ENCODE measurements at places on chromosomes 1 and 21.

DNA sequence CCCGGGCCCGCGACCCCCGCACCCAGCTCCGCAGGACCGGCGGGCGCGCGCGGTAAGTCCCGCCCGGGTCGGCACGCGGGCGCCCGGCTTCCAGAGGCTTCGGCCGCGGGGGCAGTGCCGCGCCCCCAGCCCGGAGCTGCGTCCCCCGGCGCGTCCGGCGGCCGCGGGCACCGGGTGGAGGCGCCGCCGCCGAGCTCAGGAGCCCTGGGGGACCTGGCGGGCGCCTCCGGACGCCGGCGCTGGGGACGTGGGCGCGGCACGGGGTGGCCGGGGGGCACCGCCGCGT, 227 bp downstream of the NBL1 start:
- DNase-seq, result no peak

DNA sequence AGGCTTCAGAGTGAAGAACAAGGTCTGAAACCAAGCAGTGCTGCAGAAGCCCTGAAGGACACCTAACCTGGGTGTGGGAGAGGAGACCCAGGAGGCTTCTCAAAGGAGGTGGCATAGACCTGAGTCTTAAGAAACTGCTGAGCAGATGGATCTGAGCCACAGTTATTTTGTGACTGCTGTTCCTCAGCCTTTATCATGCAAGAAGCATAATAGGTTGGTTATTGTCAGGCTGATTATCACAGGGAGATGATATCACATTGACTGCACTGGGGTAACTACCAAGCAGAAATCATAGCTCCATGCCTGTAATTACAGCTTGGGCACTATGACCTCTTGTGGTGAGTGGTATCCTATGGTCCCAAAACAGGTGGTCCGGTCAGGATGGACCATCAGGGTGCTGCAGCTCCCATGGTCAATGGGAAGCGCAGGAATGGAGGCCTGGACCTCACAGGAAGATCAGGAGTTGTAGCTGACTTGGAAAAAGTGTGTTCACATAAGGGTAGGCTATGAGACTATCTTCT, 11.5 kb upstream of the ATP2B4 start:
- DNase-seq, result no peak

DNA sequence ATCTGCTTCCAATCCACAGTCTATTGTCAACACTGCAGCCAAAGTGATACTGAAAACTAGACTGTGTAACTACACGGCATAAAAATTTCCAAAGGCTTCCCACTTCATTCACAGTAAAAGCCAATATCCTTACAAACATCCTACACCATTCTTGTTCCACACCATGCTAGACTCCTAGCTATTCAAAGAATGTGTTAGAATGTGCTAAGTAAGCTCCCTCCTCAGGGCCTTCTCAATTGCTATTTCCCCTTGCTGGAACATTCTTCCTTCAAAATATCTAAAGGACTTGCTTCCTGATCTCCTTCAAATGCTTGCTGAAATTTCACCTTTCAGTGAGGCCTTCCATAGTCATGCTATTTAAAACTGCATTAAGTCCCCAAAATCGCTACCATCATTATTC, 228.1 kb downstream of the AKT3 start:
- no peak for DNase-seq

DNA sequence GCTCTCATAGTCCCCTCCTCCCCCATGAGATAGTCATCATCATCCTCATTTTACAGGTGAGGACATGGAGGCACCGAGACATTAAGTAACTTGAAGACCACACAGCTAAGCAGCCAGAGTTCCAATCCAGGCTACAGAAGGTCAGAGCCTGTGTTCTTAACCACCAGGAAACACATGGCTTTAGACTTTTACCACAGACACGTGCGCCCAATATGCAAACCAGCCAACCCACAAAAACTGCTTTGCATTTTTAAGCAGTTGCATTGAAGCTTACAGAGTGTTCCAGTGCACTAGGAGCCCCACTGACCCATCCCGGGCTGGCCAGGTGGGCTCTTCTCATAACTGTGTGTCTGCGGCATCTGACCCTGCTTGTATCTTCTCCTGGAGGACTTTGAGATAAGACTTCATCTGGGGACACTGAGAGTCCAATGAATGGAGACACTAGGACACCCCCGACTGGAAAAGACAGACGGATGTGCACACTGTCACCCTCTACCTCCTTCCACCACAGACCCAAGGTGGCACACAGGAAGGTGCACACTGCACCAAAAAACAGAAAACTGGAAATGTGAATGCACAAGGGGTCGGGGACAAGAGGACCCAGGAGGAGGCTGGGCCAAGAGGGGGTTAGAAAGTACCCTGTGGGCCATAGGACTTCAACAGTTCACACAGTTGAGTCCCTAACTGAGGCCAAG, 56.4 kb downstream of the ETS2 start:
- DNase-seq, result no peak

- no peak for DNase-seq
Observed at GRCh38 chr1:111470596-111470995, 3.2 kb upstream of the C1orf162 start.

Data from mesothelial cell of epicardium (in vitro differentiated cells).